ENCODE measurements at places on chromosomes 7 and 10.

GRCh38 chr10:13536674-13537366, 8.0 kb upstream of the BEND7 start:
- DNase-seq = peak; percentile 80

DNA sequence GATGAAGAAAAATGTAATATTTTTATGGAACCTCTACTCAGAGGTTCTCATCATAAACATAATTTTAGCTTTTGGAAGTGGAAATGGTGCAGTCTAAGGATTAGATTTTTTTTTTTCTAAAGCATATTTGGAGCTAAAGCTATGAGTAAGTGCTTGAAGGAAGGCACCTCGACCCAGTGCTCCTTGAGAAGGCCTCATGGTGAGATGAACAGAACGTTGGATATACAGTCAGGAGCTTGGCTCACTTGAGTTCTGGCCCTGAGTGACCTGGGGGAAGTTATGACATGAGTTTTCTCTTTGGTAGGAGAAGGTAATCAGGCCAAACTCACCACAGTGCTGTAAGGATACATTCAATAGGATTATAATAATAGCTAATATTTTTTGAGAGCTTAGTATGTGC, 163.3 kb downstream of the JCAD start:
- DNase-seq = no peak

- peak; percentile 76 for DNase-seq
Measured at GRCh38 chr10:124144536-124144935, 51.1 kb upstream of the CHST15 start.

- no peak for DNase-seq
Measured at GRCh38 chr10:88157981-88158465, 294.6 kb downstream of the PTEN start.

- no peak for DNase-seq
Measured at GRCh38 chr7:96973986-96974385, 31.4 kb upstream of the DLX6 start.

GRCh38 chr10:24561453-24561852, 162.2 kb downstream of the ARHGAP21 start:
- DNase-seq = no peak

DNA sequence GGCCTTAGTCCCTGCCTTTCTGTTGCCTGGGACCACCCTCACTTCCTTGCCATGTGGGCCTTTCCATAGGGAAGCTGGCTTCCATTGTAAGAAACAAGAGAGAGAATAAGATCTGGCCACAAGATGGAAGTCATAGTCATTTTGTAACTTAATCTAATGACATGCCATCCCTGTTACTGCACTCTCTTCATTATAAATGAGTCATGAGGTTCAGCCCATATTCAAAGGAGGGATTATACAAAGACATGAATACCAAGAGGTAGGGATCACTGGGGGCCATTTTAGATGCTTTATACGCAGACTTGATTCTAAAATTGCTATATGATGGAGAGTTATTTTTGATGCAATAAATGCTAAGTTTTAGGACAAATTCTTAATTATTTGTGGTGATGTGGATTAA, 75.2 kb upstream of the CELF2 start:
- DNase-seq = no peak

GRCh38 chr10:77939561-77940001, 13.0 kb upstream of the DLG5 start:
- no peak for DNase-seq

- DNase-seq = no peak
Measured at GRCh38 chr10:95474228-95475002, 86.8 kb downstream of the SORBS1 start.

DNA sequence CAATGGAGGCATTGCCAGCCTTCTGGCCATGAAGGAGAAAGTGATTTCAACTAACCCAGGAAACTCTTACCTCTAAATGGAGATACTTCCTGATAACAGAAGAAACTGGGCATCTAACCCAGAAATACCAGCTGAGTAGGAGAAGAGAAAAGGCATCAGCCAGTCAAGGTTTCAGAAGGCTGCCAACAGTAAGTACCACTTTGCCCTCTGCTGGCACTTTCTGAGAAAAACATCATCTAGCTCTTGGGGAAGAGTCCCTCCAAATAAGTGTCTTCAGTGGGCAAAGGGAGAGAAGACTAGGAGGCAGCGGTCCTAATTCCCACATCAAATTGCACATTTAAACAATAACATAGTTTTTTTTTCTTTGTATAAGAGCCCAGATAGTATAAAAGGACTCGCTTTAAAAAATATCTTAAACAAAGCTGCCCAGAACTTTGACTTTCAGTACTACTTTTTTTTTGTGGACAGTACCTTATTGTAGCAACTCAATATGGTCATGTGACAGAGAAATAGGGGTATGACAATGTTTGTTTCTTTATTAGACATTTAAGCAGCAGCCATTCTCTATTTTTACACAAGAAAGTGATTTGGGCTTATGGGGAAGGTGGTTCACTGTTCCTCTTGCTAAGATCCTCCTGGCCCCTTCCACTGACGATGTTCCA, 157.3 kb downstream of the CTTNBP2 start:
- DNase-seq = no peak
